AG20443 (cell line): ENCODE measurements at places on chromosomes 3 and 15.

DNA sequence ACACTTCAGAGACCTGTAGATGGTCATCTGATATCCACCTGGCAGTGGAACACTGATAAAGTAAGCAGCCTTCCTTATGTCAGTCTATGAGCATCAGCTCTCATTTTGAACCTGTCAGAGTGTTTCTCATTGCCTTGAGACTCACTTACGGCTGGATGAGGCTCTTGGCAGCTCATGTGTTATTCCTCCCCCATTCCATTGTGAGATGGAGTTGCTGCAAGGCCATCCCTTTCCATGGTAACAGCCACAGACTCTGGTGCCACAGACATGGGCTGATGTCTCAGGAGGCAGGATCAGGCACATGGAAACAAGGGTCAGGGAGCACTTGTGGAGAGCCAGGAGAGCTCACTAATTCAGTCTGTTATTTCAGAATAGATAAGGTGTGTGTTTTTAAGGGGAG is 11.9 kb downstream of the KCNAB1 start:
- DNase-seq: no peak

- DNase-seq: peak; percentile 61
Measured at GRCh38 chr15:70627734-70628548, 135.4 kb downstream of the UACA start.

- no peak for DNase-seq
Measured at GRCh38 chr3:64082961-64083541, 59.8 kb upstream of the PSMD6 start.

- DNase-seq: no peak
Measured at GRCh38 chr3:107950417-107950816, 140.4 kb downstream of the CD47 start.

DNA sequence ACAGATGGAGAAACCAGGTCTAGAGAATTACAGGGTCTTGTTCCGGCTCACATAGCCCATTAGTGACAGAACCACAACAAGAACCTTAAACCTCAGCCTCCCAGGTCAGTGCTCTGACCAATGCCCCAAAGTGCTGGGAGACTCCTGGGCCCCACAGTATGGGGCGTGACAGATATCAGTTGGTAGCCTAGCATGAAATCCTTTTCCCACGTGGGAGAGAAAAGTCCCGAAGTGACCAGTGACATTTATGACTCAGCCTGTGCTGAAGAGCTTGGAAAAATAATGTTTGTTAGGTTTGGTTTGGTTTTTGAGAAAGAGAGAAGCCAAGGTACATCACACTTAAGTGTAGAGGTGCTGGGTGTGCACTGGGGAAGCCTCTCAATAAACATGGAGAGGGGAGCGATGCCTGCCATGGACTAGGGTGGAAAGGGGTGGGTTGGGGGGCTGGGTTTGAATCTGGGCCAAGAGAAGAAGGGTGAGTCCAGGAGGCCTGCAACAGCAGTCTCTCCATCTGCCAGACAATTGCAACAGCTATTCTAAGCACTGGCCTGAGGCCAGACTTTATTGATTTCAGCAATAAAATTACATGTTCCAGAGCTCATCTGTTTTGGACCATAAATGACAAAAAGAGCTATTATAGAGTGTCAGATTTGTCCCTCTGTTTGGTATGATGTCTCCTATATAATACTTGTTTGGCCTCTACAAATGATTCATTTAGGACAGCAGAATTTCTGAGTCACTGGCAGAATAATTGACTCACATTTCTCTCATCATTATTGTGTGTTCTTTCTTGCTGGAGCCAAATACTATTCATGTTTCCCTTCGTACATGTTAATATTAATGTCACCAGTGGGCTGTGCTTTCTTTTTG is 43.4 kb downstream of the C2CD4A start:
- peak; percentile 63 for DNase-seq

DNA sequence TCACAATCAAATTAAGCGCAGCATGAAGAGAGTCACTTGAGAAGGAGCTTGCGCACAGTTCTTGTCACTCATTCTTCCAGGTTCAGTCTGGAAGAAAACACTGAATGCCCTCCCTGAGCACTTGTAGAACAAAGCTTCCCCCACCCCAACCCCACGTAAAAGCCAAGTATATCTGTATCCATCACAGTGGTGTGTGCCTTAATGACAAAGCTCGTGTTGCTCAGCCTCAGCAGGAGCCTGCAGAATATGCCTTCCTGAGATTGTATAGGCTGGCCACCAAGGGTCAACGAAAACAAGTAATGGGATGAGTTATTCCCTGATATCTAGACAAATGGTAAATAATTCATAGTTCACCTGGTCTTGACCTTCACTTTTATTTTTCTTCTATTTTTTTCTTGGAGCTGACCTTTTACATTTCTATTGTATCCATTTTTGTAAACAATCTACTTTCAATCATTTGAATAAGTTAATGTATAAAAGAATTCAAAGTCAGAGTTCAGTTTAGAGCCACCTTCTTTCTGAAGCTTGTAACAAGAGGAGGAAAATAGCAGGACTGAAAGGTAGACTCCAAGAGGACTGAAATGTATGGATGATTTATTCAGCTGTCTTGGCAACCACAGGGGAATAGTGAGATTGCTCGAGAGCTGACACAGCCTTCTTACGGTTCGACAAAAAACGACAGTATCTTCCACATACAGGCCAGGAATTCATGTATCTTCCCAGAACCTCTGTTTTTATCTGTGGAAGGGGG is 405.5 kb upstream of the TPM1 start:
- no peak for DNase-seq
